ENCODE measurements at places on chromosomes 2 and 18.

DNA sequence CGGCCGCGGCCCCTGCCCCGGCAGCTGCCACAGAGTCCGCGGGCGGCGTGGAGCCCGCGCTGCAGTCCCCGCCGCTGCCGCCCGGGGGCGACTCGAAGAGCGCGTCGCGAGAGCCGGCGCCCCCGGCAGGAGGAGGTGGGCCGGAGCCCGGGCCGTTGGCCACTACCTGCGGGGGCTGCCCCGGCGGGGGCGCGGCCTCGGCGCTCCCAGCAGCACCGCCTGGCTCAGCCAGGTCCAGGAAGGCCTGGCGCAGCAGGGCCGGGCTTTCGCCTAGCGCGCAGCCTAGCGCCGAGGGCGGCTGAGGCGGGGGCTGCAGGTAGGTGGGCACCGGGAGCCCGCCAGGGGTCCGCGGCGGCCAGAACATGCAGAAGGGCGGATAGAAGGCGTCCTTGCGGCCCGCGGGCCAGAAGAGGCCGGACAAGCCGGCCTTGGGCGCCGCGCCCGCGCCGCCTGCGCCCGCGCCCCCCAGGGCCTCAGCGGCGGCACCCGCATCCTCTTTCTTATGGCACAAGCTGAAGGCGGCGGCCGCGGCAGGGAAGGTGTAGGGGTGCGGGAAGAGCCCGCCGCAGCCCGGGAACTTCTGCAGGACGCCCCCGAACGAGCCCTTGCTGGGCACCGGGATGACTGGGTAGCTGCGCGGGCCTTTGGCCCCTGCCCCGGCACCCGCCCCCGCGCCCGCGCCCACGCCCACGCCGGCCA lies 3.9 kb downstream of the SKOR2 start:
- DNase-seq: no peak

GRCh38 chr2:61421611-61422010 lies 49.3 kb downstream of the USP34 start:
- no peak for DNase-seq

GRCh38 chr2:230643576-230644291 lies 68.9 kb upstream of the CAB39 start:
- peak; percentile 43 for DNase-seq

DNA sequence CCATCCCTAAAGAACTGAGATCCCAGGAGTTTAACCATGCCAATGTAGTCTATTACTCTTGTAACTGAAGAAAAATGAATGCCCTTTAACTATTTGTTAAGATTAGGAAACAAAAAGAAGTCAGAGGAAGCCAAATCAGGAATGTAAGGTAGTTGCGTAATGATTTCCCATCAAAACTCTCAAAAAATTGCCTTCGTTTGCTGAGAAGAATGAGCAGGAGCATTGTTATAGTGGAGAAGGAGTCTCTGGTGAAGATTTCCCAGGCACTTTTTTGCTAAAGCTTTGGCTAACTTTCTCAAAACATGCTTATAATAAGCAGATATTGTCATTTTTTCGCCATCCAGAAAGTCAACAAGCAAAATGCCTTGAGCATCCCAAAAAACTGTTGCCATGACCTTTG lies 224.0 kb upstream of the SIX2 start:
- no peak for DNase-seq

DNA sequence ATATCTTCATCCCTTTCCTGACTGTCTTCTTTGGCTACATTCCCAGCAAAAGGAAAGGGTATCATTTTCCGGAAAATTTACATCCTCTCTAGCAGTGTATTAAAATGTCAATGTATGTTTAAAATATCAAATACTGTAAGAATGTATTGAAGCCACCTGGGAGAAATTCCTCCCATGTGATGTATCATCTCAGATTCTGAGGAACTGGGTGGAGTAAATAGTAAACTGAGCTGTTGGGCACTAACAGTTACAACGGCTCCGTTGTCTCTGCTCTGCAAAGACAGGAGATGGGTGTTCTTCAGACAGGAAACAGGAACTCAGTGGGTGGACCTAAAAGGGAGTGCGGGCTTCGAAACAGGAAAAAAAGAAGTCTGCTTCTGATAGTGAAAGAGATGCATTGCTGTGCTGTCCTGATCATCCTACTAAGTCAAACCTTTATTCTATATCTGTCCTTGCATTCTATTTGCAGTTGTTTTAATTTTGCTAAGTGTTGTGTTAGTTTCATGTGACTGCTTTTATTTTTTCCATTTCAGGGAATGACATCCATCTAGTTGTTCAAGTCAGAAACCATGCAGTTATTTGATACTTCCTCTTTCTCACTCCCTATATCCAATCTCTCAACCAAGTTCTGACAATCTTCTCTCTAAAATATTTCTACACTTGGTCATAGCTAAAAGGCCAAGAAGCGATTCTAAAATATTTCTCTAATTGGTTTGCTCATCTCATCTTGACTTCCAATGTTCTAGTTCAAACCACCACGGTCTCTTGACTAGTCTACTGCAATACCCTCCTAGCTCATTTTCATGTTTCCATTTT lies 19.4 kb downstream of the DOK1 start:
- no peak for DNase-seq

DNA sequence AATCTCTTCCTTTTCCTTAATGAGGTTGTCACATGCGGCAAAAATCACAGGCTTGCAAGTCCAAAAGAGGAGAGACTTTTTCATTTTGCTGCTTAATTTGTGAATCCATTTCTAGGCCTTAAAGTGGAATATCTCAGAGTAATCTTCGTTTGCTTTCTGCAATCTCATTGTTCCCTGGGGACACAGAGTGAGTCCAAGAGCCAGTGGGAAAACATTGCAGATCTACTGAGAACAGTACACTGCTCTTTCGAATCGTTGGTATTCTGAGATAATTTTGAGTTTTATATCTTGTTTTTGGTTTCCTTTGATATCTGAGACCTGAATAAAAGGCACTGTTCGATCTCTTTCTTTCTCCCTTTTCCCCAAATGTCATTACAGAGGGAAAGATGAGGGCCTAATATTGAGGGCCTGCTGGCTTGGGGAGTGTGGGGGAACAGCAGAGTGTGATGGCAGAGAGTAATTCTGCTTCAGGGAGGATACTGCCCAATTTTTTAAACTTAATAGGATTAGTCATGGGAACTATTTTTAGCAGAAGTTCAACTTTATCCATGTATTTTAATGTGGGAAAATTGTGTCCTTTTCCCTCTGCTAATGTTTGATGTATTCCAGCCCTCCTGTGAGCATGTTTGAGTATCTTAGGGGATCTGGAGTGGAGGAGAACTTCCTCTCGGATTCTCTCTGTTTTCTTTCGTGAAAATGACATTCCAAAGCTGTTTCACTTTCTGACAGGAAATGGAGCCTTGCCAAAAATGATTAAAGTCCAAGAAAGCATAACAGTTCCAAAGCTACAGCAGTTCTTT lies 418.2 kb upstream of the ZEB2 start:
- no peak for DNase-seq
